ENCODE measurements at places on chromosomes 2 and 18.

DNA sequence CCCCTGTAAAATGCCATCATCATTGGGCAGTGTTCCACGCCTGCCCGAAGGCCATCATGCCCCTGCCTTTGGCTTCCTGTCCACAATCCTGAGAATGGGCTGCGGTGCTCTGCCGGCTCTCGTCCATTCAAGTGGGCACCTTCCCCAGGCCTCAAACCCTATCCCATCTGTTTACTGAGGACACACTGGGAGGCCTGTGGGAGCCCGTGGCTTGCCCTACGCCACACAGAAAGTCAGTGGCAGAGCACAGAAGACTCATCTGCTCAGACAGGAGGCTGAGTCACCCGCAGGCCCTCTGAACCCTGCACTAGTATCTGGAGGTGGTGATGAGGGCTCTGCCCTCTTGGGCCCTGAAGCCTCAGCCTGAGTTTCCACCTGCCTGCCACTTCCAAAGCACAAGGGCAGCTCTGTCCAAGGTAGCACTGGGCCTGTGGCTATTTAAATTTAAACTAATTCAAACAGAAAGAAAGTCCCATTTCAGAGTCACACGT is 19.1 kb upstream of the ANKRD53 start:
- DNase-seq = no peak

- DNase-seq = peak; percentile 71
These were observed 58.7 kb downstream of the L3MBTL4 start for GRCh38 chr18:6355789-6356589.

DNA sequence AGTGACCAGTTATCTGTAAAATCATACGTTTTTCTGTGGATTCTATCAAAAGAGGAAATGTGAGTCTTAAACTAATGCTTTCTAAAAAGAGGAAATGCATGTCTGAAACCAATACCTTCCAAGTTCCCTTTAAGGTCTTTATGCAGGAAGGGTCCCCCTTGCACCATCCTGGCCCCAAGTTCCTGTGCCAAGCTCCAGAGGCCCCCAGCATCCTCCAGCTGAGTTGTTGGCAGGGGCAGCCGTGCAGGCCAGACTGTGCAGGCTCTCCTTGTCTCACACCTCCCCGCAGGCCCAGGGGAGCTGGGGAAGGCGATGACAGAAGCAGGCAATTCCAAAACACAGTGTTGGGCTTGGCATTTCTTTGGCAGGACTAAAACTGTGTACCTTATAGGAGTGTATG is 39.2 kb downstream of the DPYSL5 start:
- no peak for DNase-seq

DNA sequence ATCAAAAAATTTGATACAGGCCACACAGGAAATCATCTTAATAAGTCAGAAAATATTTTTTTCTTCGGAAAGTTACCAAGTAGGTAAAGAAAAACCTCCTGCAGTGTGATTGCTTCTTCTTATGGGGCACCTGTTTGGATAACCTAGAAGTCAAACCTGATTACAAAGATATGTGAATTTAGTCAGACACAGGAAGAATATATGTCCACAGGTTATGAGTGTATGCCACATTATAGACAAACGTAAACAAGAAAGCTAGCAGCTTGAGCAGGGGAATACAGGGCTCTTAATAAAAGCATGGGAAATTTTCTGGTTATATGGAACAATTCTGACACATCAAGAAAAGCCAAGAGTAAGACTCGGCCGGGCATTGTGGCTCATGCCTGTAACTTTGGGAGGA is 35.8 kb upstream of the MTCL1 start:
- DNase-seq = no peak

- DNase-seq = no peak
These were observed 318.0 kb downstream of the FIGN start for GRCh38 chr2:163417596-163418337.

GRCh38 chr2:29323301-29323700 is 208.1 kb downstream of the CLIP4 start:
- DNase-seq = no peak

DNA sequence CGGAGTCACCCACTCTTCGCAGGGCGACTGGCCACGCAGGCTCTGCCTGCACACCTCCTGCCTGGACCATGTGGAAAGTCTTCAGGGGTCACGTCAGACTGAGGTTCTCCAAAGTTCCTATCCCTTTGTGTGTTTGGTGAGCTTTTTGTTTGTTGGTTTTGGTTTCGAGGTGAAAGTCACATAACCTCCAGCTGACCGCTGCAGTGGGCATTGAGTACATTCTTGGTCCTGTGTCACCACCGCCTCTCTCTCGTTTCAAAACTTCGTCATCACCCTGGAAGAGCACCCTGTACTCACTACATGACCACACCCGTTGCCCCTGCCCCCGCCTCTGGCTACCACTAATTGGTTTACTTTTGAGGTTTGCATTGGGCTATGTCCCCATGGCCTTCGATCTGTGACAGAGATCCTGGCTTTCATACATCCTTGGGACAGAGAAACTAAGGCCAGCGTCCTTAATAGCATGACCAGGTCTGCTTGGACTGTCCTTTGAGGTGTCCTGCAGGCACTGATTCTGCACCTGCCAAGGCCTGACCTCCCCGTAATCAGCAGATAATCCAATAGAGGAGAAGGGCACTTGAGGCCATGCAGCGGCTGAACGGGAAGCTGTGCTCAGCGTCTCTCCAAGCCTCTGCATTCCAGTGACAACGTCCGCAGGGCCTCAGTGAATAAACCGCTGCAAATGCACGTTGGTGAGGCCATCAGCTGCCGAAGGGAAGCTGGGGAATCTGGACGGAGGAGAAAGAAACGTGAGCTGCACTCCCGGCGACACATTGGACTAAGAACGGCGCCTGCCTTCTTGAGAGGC is 46.8 kb downstream of the SH3BP4 start:
- no peak for DNase-seq

DNA sequence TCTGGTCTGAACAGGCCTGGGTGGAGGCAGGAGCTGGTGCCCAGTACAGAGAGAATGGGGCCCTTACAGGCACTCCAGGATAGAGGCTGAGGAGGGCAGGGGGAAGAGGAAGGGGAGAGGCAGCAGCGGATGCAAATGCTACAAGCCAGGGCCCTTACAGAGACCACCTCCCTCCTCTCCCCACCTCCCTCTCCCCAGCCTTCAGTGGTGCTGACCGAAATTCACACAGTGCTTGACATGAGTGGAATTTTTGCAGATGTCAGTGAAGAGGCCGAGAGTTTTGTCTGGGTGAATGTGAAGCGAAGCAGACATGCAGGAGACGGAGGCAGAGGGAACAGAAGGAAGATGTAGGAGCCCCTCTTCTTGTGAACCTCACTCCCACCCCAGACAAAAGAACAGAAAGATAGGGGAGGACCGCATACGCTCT is 31.9 kb downstream of the CIB4 start:
- no peak for DNase-seq

DNA sequence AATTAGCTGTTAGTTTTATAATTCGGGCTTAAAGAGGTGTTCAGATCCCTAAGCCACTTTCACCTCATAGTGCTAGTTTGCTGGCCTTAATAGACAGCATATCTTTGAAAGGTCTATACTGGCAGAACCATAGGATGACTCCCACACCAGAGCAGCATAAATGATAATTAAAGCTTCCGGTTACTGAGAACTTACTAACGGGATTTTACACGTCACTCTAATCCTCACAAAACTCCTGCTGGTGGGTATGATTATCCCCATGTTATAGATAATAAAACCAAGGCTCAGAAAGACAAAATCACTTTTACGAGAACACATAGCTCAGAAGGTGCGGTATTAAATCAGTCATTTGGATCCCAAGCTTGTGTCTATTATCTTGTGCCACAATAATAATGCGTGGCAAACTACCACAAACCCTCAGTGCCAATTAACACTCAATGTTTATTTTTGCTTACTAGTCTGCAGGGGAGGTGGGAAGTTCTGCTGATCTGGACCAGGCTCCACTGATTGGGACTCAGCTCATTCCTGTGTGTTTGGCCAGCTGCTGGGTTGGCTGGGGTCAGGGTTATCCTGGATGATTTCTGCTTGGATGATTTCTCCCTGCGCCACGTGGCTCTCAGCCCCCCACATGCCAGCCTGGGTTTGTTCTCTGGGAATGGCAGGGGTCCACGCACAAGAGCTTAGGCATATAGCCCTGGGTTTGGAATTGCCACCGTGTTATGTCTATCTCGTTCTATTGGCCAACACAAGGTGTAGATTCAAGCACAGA is 62.3 kb downstream of the TRIB2 start:
- DNase-seq = no peak

DNA sequence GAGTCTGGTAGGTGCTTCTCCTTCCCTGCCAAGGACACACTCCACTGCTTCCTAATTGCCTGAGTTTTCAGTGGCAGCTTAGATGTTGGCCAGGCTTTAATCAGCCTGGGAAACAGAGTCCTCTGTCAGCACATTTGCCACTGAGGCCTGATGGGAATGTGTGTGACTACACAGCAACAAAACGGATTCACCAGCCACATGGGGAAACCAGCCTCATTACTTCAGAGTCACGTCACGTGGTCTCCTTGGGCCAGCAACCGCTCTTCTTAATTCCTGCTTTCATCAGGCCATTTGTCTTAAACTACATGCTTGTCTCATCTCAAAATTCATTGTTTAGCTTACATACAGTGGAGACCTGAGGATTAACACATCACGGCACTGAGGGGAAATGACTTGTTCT is 93.9 kb upstream of the LTBP1 start:
- no peak for DNase-seq

- DNase-seq = no peak
These were observed 46.2 kb upstream of the ARHGAP28 start for GRCh38 chr18:6683112-6683876.

DNA sequence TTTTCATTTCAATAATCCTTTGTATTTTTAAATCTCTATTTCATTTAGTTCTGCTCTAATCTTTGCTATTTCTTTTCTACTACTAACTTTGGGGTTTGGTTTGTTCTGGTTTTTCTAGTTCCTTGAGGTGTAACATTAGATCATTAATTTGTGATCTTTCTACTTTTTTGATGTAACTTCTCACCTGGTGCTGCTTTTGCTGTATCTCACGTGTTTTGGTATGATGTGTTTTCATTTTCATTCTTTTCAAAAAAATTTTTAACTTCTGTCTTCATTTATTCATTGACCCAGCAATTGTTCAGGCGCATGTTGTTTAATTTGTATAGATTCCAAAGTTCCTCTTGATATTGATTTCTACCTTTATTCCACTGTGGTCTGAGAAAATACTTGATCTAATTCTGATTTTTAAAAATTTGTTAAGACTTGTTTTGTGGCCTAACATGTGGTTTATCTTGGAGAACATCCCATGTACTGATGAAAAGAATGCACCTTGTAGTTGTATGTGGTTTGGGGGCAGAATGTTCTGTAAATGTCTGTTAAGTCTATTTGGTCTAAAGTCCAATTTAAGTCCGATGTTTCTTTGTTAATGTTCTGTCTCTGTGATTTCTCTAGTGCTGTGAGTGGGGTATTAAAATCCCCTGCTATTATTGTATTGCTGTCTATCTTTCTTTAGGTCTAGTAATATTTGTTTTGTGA is 17.3 kb upstream of the MALT1 start:
- no peak for DNase-seq

GRCh38 chr2:8541223-8541622 is 140.6 kb upstream of the ID2 start:
- DNase-seq = no peak

- no peak for DNase-seq
These were observed 82.5 kb downstream of the SPRED2 start for GRCh38 chr2:65349863-65350262.

GRCh38 chr18:59592624-59593023 is 104.6 kb downstream of the CCBE1 start:
- no peak for DNase-seq

DNA sequence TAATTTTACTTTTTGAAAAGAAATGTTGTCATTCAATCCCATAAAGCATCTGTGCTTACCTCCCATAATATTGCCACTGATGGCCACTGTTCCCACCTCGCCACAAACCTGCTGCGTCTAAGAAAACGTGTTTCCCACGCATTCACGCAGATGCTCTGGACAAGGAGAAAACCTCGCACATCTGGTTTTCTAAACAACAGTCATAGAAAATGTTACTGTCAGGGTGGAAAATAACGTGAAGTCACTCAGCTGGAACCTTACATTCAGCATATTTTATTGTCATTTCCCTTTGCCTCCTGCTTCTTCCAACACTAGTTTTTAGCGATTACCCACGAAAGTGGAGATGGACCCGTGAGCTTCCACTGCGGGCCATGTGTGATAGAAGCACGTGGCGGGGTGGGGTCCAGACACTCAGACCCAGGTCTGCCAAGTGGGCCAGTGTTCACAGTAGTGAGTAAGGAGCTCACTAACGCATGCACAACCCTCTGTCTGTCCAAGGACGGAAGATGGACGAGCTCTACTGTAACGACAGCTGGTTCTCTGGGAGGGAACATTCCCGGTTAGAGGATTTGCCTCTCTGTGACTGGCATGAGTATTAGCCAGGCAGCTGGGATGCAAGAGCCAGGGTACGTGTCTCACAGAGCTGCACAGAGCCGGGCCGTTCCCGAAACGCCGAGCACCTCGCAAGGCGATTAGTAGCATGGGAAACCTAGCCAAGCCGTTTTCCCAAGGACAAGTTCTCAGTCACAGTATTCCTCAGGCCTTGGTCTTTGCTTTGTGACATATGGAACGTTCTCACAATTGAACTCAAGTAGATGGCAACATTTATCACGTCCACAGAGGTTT is 94.5 kb downstream of the MTCL1 start:
- no peak for DNase-seq

DNA sequence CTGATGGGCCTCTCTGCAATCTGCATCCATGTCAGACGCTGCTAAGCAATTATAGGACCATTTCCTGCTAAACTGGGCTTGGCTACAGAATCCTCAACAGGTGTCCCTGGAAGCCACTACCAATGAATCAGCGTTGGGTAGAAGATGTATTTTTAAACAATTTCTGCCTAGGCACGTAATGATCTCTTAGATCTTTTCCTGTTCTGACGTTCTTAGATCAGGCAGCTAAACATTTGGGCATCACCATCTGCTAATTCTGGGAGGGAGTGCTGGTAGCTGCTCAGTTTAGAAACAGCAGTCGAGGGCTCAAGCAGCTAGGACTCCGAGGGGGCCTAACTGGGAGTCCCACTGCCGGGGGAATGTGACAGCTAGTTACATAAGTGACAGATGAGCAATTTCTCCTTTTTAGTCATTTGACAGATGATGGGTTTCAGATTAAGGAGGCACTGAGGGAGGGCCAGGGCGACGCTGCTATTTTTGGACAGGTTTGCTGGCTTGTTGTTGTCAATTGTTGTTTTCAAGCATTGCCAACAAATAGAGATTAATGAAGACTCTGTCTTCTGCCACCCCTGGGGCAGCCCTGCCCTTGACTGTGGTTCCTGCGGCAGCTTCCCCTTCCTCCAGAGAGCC is 92.7 kb downstream of the MRO start:
- no peak for DNase-seq

DNA sequence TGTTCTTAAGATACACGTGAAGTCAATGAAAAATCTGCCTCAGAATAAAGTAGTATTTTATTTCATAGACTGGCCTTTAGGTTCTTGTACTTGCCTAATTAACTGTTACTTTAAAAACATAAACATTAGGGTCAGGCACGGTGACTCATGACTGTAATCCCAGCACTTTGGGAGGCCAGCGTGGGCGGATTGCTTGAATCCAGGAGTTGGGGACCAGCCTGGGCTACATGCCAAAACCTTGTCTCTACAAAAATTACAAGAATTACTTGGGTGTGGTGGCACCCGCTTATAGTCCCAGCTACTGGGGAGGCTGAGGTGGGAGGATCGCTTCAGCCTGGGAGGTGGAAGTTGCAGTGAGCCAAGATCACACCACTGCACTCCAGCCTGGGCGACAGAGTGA is 16.0 kb upstream of the SNORC start:
- DNase-seq = peak; percentile 75

GRCh38 chr2:27078267-27079194 is at the start of gene EMILIN1:
Gene EMILIN1 (plus strand): TSS chr2:27078615. CDS start chr2:27079066, 451 bp downstream.
- no peak for DNase-seq

- DNase-seq = no peak
These were observed 53.9 kb downstream of the NGEF start for GRCh38 chr2:232959139-232959538.

GRCh38 chr2:26974352-26974751 is 3.9 kb downstream of the MAPRE3 start:
- DNase-seq = no peak
